ENCODE measurements at places on chromosomes 7 and 10. TPM values are rescaled to one million over a fixed set of nuclear protein-coding genes. Genes with fewer than 3 reads are reported as not detected.

GRCh38 chr10:84660450-84661159 lies 332.2 kb downstream of the CCSER2 start:
- H3K4me3 ChIP-seq = no peak overlapping the region
- H3K4me1 ChIP-seq = no peaks in the 10 kb centered on the region
- no peaks in the 10 kb centered on the region for H3K36me3 ChIP-seq
- no peak for DNase-seq
- no peaks in the 10 kb centered on the region for H3K27me3 ChIP-seq

- no peaks in the 10 kb centered on the region for H3K36me3 ChIP-seq
- H3K27ac ChIP-seq = no peak overlapping the region
- no peaks in the 10 kb centered on the region for H3K27me3 ChIP-seq
These were observed 39.1 kb downstream of the GOT1 start for GRCh38 chr10:99391346-99391745.

DNA sequence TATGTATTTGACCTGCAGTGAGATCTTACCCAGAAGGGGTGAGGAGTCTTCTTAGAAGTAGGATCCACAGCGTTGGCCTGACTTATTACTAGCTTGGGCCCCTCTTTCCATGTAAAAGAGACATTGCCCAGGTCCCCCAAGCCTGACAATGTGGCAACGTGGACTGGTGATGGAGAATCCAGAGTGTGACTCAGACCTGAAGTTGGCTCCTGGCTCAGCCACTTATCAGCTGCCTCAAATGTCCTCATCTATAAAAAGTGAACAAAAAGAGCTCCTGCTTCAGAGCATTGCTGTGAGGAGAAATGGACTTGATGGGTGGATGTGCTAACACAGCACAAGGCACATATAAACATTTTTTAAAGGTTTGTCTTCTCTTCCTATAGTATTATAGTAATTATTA lies 35.4 kb upstream of the TECTB start:
- no peak overlapping the region for H3K27ac ChIP-seq

The SHLD2 gene
- 27.5 TPM for total RNA-seq

DNA sequence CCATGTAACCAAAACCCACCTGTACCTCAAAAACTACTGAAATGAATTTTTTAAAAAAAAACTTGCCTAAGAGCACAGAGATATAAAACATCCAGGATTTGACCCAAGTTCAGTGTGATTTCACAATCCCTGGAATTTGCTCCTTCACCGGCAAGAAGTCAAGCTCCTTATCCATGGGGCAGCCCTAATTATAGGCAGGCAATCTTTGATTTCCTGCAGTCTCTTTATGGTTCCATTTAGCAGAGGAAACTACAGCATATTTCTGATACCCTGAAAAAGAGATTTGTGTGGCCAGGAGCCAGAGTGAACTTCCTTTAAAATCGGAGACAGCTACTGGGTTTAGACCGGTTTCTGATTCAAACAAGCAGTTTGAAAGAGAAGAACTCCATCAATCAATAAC lies 154.1 kb downstream of the CALN1 start:
- no peak overlapping the region for H3K27ac ChIP-seq
- H3K4me3 ChIP-seq = no peak overlapping the region
- H3K4me1 ChIP-seq = no peaks in the 10 kb centered on the region
- H3K36me3 ChIP-seq = no peaks in the 10 kb centered on the region
- H3K27me3 ChIP-seq = no peaks in the 10 kb centered on the region

DNA sequence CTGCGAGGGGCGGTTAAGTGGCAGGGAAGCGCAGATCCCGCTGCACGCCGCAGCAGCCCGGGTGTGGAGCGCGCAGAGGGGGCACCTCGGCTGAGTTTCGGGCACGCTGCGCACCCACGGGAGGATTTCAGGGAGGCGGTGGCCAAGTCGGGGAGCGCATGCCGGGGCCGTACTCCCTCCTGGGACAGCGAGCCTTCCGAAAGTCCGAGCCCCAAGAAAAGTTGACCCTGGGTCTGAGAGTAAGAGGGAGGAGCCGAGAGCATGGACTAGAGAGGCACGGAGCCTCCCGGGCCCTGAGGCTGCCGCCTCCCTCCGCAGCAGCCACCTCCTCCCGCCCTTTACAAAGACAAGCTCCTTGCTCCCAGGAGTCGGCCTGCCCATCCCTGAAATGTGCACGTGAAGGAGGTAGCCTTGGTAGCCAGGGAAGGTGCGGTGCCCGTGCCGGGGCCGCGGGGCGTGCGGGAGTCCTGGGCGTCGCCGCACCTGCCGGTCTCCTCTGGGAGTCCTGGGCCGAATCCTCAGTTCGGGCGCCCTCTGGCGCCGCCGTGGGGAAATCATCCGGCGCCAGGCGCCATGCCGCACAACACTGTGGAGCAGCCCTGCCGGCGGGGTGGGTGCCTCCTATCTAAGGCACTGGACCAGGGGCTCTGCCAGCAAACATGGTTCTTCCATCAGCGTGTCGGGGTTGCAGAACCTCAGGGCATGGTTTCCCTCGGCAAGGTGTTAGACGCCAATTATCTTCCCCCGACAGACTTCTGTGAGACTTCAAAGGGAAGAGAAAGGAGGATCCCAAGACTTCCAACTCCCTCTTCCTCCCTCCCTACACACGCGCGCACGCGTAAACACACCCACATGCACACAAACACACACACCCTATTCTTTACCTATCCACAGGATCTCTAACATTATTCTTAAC lies 104.0 kb downstream of the TRIL start:
- no peak overlapping the region for H3K27ac ChIP-seq
- peak overlapping the region; percentile 45 for H3K4me3 ChIP-seq
- no peaks in the 10 kb centered on the region for H3K27me3 ChIP-seq
- peak; percentile 69 for DNase-seq
- no peaks in the 10 kb centered on the region for H3K4me1 ChIP-seq

- H3K27me3 ChIP-seq = no peaks in the 10 kb centered on the region
- H3K4me3 ChIP-seq = no peak overlapping the region
- no peaks in the 10 kb centered on the region for H3K4me1 ChIP-seq
- H3K36me3 ChIP-seq = no peaks in the 10 kb centered on the region
- no peak for DNase-seq
These were observed 29.0 kb upstream of the ADAM12 start for GRCh38 chr10:126417220-126417825.

The ENO4 gene
- total RNA-seq = 0.72 TPM

DNA sequence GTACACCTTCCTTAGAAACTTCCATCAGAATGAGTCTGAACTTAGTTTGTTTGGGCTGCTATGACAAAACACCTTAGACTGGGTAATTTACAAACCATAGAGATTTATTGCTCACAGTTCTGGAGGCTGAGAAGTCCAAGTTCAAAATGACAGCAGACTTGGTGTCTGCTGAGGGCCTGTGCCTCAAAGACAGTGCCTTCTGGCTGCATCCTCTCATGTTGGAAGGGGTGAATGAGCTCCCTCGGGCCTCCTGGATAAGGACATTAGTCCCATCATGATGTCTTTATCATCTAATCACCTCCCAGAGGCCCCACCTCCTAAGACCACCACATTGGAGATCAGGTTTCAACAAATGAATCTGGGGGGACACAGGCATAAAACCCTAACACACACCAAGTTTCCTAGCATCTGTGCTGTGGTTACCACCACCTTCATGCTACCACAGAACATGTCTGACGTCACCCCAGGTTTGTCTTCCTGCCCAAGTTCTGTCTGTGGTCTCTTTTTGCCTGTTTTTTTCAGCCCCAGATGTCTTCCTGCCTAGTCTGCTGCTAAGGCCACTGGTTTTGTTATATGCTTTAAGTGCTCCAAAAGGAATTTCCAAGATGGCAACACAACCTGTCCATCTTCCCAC lies 150.9 kb upstream of the COBL start:
- no peaks in the 10 kb centered on the region for H3K36me3 ChIP-seq
- DNase-seq = no peak
- no peaks in the 10 kb centered on the region for H3K27me3 ChIP-seq
- no peak overlapping the region for H3K27ac ChIP-seq
- peaks cover 7% of the 10 kb centered on the region for H3K4me1 ChIP-seq
- H3K4me3 ChIP-seq = no peak overlapping the region

The TDRD1 gene
- total RNA-seq = 0.84 TPM

DNA sequence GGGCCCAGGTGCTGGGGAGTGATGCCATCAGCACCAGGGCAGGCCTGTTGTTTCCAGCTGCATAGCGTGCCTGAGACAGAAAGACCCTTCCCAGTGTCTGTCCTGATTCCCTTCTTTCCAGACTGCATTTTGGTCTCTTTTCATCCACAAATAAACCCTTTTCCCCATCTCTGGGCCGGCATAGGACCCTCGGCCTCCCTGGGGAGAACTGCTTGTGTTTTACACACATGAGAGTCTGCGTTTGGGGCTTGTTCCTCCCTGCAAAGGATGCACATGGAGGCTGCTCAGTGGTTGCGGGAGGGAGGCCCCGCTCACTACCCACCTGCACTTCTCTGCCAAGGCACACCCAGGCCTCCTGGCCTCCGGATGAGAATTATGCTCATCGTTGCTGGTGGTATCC lies 5.8 kb upstream of the MMP21 start:
- H3K4me3 ChIP-seq = no peak overlapping the region
- peak; percentile 4 for DNase-seq
- no peaks in the 10 kb centered on the region for H3K36me3 ChIP-seq
- H3K27ac ChIP-seq = no peak overlapping the region
- H3K4me1 ChIP-seq = no peaks in the 10 kb centered on the region

DNA sequence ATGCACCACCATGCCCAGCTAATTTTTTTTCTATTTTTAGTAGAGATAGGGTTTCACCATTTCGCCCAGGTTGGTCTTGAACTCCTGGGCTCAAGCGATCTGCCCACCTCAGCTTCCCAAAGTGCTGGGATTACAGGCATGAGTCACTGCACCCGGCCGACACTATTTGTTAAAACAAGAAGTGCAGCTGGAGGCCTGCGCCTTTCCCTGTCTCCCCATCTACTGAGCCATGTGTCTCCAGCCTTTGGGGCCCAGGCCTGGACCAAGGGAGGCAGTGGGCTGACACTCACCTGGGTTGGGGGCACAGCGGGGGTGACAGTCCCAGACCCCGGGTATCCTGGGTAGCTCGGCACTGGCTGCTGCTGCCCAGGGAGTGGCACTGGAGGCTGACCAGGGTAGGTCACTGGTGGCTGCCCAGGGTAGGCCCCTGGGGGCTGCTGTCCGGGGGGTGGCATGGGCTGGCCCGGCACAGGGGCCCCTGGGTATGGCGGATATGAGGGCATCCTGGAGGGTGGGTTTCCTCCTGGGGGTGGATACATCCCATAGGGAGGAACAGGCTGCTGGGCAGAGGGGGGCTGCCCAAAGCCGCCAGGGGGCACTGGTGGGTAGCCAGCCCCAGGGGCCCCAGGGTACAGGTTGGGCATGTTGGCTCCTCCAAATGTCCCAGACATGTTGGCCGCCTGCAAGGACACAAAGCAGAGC lies 36.3 kb downstream of the PLAC9 start:
- no peak overlapping the region for H3K4me3 ChIP-seq
- no peaks in the 10 kb centered on the region for H3K36me3 ChIP-seq
- no peaks in the 10 kb centered on the region for H3K27me3 ChIP-seq
- DNase-seq = no peak

The CPA2 gene
- 0.22 TPM for total RNA-seq

DNA sequence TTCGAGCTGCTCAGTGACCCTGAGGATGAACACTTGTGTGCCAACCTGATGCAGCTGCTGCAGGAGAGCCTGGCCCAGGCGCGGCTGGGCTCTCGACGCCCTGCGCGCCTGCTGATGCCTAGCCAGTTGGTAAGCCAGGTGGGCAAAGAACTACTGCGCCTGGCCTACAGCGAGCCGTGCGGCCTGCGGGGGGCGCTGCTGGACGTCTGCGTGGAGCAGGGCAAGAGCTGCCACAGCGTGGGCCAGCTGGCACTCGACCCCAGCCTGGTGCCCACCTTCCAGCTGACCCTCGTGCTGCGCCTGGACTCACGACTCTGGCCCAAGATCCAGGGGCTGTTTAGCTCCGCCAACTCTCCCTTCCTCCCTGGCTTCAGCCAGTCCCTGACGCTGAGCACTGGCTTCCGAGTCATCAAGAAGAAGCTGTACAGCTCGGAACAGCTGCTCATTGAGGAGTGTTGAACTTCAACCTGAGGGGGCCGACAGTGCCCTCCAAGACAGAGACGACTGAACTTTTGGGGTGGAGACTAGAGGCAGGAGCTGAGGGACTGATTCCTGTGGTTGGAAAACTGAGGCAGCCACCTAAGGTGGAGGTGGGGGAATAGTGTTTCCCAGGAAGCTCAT lies 1.1 kb downstream of the DDIT4 start:
- H3K4me1 ChIP-seq = peaks cover 6% of the 10 kb centered on the region
- peak overlapping the region; percentile 92 for H3K27ac ChIP-seq
- no peaks in the 10 kb centered on the region for H3K27me3 ChIP-seq
- peak overlapping the region; percentile 77 for H3K4me3 ChIP-seq
- peak; percentile 77 for DNase-seq
- H3K36me3 ChIP-seq = no peaks in the 10 kb centered on the region

- no peak for DNase-seq
- H3K4me1 ChIP-seq = peaks cover 6% of the 10 kb centered on the region
- no peaks in the 10 kb centered on the region for H3K36me3 ChIP-seq
These were observed 882 bp downstream of the ZNF282 start for GRCh38 chr7:149196151-149196704.

DNA sequence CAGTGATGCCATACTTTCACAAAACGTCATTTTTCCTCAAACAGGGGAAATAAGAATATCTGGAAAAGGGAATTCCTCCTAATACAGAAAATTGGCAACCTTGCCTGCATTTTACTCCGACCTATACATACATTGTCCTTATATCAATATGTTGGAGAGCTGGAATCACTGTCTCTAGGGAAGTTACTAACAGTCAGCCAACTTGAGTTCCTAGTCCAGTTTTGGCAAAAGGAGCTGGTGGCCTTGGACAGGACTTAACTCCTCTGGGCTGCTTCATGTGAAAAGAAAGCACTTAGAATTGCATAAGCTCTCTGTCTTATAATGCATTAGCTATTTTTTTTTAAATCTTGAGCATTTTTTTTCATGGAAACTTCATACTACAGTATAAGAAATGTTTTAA lies 174.2 kb upstream of the HGF start:
- H3K27me3 ChIP-seq = no peaks in the 10 kb centered on the region
- DNase-seq = no peak
- H3K4me1 ChIP-seq = no peaks in the 10 kb centered on the region

The TFEC gene
- total RNA-seq = 1.3 TPM

- H3K4me1 ChIP-seq = no peaks in the 10 kb centered on the region
- H3K27me3 ChIP-seq = no peaks in the 10 kb centered on the region
- no peak overlapping the region for H3K4me3 ChIP-seq
- H3K36me3 ChIP-seq = no peaks in the 10 kb centered on the region
These were observed 102.5 kb upstream of the SLC25A13 start for GRCh38 chr7:96424411-96424810.

GRCh38 chr7:17462131-17462631 lies 163.7 kb downstream of the AHR start:
- no peak for DNase-seq
- H3K4me1 ChIP-seq = no peaks in the 10 kb centered on the region
- H3K27ac ChIP-seq = no peak overlapping the region
- H3K27me3 ChIP-seq = no peaks in the 10 kb centered on the region

- peak; percentile 79 for DNase-seq
- peaks cover 67% of the 10 kb centered on the region for H3K4me1 ChIP-seq
- H3K27me3 ChIP-seq = no peaks in the 10 kb centered on the region
- H3K36me3 ChIP-seq = no peaks in the 10 kb centered on the region
These were observed 103.0 kb downstream of the CTBP2 start for GRCh38 chr10:125057158-125058001.

DNA sequence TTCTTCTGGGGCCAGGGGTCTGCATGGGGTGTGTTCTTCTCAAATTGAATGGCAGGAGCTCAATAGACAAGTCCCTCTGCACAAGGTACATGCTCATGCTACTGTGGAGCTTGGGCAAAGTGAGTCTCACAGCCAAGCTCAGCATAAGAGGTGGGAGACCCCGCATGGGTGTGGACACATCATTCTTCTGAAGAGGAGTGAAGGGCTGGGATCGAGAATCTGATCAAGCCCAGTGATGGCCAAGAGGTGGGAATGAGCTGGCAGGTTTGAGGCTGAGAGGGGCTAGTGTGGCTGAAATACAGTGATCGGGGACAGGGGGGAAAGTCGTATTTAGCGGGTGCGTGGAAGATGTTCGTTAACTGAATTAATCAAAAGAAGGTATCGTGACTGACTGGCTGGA lies 32.6 kb downstream of the CDH23 start:
- H3K27me3 ChIP-seq = no peaks in the 10 kb centered on the region
- peaks cover 9% of the 10 kb centered on the region for H3K4me1 ChIP-seq
- peak; percentile 5 for DNase-seq
- H3K4me3 ChIP-seq = no peak overlapping the region
- no peak overlapping the region for H3K27ac ChIP-seq

All from ovary (tissue), 10 donors.